ENCODE measurements at places on chromosomes 7 and 10.

- DNase-seq, result no peak
These were observed 249.9 kb upstream of the PLXNA4 start for GRCh38 chr7:132825932-132826835.

DNA sequence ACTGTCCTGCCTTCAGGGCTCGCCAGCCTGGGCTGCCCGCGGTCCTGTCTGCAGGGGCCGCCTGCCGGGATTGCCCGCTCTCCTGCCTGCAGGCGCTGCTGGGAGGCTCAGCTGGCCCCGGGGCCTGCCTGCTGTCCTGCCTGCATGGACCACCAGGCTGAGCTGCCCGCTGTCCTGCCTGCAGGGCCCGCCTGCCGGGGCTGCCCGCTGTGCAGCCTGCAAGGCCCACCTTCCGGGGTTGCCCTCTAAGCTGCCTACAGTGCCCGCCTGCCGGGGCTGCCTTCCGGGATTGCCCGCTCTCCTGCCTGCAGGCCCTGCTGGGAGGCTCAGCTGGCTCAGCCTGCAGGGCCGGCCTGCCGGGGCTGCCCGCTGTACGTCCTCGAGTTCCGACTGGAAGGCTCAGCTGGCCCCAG is 164.4 kb downstream of the GLRX3 start:
- DNase-seq, result no peak

DNA sequence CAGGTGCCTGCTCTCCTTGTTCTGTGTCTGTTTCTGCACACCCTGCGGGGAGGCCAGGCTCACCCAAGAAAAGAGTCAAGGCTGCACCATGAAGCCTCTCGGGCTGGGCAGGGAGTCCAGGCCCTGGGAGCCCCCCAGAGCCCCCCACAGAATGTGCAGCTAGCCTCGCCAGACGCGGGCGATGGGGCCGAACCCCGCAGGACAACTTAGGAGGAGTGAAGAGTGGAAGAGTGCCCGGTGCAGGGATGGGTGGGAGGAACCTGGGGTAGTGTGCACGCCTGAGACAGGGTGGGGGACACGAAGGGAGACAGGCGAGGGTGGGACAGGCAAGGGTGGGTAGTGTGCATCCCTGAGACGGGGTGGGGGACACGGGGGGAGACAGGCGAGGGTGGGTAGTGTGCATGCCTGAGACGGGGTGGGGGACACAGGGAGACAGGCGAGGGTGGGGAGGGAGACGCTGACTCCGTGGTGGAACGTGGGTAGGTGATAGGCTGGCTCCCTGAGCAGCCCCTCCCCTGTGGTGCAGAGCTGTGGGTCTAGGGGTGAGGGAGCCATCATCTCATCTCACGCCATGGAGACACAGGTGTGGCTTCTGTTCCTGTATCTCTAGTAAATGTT is 615.4 kb downstream of the DNAJB6 start:
- no peak for DNase-seq

GRCh38 chr7:15197042-15197977 is 294.8 kb upstream of the DGKB start:
- DNase-seq, result no peak

GRCh38 chr7:18541181-18541870 is 45.8 kb downstream of the HDAC9 start:
- no peak for DNase-seq

DNA sequence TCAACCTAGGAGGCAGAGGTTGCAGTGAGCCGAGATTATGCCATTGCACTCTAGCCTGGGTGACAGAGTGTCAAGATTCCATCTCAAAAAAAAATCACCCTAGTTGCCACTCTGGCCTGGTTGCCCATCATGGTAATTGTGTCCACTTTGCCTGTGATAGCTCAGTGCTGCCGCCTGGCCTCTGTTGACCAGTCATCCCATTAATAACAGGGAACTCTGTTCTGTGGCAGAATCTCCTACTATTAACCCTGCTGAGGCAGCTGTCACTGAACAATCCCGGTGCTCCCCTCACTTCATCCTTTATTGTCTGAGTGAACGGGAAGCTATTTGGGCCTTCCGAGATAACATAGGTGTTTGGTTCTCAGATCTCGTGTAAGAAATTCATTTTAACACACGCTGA is 14.6 kb downstream of the ZNF3 start:
- DNase-seq, result no peak

DNA sequence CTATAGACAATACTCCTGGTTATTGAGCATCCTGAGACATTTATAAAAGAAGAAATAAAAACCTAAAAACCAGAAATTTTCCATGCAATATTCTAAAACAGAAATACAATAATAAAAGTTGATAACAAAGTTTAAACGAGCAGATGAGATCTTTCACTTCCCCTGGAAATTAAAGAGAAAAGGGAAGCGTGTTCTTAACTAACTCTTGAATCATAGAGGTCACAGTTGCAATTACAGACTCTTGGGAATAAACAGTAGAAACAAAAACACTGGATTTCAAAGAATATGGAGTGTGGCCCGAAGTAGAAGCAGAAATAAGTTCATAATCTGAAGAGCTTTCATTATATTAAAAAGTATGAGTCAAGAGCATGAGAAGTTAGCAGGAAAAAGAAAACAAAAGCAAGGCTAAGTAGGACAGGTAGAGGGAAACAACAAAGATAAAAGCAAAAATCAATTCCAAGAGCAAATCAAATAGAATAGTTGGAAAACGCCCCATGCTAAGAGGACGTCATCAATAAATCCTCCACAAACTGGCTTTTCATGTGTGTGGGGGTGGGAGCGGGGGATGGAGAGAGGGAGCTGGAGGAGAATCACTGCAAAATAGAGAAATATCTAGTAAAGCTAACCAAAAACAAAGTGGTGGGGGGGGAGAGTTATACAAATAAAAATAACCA is 55.2 kb upstream of the C10orf71 start:
- no peak for DNase-seq

DNA sequence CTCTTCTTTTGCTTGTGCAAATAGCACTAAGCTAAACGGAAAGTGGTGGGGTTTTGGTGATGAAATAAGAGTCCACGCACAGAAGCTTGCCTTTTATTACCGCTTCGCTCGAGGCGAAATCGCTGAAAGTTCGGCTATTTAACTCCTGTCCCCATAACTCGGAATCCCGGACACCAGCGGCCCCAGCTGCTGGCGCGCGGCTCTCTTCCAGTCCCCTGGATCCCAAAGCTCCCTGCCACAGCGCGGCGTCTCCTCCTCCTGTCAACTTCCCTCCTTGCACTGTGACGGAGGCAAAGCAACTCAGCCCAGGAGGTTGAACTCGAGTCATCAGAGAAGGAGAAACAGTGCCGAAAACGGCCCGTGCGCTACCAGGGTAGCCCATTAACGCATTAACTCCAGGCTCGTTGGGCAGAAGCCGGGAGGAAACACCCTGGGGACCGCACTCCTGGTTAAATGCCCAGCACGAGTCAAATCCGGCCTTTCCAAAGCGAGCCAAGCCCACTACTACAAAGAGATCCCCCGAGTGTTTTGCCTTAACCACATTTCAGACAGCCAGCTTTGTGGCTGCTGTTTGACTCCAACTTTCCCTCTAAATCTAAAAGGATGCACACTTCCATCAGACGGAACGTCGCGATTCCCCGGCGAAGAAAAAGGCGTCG is 1.3 kb downstream of the SEMA3D start:
- peak; percentile 52 for DNase-seq

GRCh38 chr7:109213081-109213480 is 643.4 kb downstream of the DNAJB9 start:
- DNase-seq, result no peak

DNA sequence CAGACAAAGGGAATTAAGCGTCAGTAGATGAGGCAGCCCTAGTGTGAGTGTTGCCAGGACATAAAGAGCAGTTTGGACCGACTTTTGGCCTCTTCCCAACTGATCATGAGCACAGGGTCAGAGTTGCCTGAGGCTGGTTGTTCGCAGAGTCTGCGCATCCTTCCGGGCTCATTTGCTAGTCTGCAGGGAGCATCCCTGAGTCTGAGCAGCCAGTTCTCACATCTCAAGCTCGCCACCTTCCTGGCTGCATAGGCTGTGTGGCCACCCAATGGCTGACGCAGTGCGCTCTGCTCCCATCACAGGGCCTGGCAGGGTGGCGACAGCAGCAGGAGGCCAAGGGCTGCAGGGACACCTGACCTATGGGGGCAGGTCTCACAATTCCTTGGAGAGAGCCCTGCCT is 5.0 kb downstream of the GAD2 start:
- DNase-seq, result no peak

DNA sequence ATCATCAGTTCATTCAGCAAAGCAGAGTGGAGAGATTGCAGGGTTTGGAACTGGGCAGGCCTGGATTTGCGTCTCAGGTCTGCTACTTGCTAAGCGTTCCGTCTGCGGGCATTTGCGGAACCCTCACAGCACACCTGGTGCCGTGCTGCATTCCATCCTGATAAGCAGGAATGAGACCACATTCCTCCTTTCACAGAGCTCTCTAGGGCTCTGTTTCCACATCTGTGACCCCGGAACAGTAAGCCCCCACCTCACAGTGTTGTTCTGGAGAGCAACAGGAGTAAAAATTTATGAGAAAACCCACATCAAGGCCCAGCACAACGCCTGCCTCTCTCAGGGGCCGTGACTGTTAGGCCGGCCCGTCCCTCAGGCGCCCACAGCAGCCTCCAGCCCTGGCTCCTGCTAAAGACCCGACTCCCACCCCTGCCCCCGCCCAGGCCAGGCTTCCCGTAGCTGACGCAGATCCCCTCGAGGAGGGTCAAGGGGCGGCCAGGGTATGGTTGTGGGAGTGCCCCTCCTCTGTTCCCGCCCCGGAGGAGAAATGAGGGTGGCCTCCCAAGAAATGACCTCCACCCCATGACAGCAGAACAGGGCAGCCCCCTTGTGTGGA is 128.9 kb downstream of the RGS10 start:
- peak; percentile 38 for DNase-seq

DNA sequence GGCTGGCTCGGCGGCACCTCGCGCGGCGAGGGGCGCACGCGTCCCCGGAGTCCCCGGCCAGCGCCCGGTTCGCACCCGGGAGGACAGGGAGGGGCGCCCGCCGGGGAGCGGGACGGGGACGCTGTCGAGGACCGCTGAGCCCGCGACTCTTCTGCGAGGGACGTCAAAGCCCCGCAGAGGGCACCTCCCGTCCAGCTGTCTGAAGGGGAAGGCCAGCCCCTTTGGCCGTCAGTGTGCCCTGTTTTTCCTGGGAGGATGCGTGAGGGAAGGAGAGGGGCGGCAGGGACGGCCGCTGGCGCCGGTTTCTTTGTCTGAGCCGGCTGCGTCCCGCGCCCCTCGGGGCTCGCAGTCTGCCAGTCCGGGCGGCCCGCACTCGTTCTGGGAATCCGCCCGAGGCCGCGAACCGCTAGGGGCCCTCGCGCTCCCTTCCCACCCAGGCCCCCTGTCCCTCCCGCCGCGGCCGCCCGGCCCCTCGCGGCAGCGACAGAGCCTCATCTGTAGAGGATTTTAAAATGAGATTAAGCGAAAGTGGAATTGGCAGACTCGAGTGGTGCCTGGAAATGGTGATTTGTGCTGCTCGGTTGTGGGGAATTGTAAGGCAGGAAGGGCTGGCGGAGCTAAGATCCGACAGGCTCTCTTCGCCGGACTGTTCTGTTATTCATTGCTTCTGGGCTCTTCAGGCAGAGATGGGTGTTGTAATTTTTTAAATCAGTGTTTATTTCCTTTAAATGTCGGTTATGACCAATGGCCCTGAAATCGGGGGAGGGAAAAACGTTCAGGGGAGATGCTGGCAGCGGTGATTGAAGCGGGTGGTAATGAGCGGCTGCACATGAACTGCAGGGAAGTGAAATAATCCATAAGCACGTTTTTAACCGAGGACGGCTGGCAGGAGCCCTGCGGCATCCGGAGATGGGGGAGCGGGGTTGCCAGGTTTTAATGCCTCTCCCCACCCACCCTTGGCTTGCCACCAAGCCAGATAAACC is 618 bp upstream of the RELN start:
- peak; percentile 51 for DNase-seq

DNA sequence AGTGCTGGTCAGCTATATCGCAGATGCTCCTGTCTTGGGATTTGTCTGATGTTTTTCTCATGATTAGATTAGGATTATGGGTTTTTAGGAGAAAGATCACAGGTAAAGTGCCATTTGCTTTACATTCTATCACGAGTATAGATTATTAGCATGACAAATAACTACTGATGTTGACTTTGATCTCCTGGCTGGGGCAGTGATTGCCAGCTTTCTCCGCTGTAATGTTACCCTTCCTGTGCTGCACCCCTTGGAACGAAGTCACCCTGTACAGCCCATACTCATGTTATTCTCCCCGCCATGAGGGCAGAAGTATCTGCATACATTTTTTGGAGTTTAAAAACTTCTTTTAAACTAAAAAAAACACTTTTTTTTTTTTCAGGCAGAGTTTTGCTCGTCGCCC is 10.8 kb upstream of the CLDN4 start:
- DNase-seq, result no peak

DNA sequence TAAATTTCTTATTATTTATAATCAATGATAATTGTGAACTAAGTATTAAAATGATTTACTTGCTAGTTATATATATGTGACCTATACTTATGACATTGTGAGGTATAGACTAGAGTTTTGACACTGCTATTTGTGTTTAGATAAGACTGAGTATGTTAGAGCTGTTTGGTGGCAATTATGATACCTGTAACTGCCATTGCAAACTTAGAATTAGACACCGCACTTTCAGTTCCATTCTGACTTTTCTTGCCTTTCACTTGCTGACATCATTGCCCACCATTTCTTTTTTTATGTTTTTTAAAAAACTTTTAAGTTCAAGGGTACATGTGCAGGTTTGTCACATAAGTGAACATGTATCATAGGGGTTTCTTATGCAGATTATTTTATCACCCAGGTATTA is 214.5 kb downstream of the MBL2 start:
- DNase-seq, result no peak

GRCh38 chr10:126222736-126223511 is 165.4 kb downstream of the ADAM12 start:
- DNase-seq, result no peak

DNA sequence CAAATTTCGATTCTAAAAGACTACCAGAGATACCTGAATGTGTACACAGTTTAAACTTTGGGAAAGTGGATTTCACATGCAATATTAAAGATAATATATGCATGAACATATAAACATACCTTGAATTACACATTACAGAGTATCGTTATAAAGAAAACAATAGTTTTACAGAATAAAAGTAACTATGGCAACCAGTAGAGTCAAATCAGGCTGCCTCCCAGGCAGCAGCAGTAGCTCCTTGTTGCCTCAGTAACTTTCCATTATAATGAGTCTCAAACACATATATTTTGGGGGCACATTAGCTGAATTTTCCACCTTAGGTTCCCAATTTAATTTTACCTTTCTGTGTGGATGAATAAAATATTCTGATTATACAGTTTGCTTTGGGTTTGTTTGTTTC is 164.4 kb upstream of the FEZF1 start:
- DNase-seq, result no peak

GRCh38 chr7:73904219-73905137 is 43.5 kb downstream of the TMEM270 start:
- no peak for DNase-seq

GRCh38 chr10:43308986-43309385 is 42.1 kb upstream of the RASGEF1A start:
- no peak for DNase-seq

GRCh38 chr10:11902646-11903045 is 79.5 kb downstream of the PROSER2 start:
- no peak for DNase-seq

- DNase-seq, result no peak
These were observed 10.3 kb upstream of the WDR86 start for GRCh38 chr7:151420144-151420543.

Data from WTC11 (cell line).